ENCODE measurements at places on chromosomes 2 and 18. TPM values are rescaled to one million over a fixed set of nuclear protein-coding genes. Genes with fewer than 3 reads are reported as not detected.

RNPEPL1 gene
- total RNA-seq, result 175 TPM

DNA sequence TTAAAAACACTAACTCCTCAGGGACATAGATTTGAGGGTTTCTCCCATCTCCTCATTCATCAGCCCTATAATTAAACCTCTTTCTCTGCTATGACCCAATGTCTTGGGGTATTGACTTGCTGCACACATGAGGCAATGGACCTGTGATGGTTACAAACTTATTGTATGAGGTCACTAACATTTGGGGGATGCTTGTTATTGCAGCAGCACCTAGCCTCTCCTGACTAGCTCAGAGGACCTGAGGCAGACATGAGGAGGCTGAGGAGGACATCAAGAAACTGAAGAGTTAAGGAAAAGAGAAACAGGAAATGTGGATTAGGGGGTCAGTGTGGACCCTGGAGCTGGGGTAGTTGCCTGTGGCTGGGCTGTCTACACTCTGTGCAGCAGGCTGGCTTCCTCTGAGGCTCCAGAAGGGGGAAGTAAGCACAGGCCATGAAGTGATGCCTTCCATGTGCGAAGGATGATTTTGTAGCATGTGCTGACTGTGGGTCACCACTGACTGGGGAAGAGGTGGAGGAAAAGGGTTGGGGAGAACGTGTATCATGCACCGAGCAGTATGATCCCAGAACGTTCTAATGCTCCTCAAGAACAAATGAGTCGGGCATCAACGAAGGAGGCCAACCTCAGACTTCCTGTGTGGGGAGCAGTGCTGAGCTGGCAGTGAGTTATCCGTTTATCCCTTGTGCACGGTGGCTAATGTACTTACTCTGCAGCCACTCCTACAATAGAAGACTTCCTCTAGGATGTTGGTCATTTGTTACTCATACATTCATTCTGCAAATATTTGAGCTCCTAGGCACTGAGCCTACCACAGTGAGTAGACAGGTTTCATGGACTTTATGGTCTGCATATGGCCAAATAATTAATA, 42.1 kb upstream of the RFX8 start:
- no peak for DNase-seq

DNA sequence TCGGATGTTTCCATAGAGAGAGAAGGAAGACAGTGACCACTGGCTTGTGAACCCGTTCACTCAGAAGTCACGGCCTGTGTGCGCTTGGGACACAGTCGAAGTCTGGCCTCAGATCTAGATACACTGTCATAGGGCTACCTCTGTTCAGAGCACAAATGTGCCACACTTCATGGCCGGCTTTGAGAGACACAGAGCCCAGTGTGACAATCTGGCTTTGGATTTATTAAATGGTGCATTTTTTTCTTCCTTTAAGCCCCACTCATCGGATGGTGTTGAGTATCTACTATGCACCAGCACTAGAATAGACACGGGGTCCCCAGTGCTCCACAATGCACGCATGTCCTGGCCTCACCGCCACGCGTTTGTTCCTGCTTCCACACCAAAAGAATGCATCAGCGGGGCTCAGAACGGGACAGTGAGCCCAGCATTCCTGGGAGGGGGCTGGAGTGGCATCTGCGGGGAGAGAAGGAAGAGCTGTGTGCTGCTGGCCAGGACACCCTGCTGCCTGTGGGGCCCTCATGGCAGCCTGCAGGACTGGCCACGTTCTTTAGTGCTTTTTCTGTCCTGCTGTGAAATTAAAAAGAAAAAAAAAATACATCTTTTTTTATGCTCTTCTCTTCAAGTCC, 738.9 kb upstream of the SALL3 start:
- DNase-seq, result no peak

EML6 gene
- 9.9 TPM for total RNA-seq

TDRD15 gene
- total RNA-seq, result not detected

DNA sequence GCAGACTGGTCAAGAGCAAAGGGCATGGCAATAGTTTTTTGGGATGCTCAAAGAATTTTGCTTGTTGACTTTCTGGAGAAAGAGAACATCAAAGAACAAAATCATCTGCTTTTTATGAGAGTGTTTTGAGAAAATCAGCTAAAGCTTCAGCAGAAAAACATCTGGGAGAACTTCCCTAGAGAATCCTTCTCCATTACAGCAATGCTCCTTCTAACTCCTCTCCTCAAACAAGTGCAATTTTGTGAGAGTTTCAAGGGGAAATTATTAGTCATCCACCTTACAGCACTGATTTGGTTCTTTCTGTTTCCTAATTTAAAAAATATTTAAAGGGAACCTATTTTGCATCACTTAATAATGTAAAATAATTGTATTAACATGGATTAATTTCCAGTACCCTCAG, 226.9 kb upstream of the NXPH2 start:
- DNase-seq, result no peak

DNA sequence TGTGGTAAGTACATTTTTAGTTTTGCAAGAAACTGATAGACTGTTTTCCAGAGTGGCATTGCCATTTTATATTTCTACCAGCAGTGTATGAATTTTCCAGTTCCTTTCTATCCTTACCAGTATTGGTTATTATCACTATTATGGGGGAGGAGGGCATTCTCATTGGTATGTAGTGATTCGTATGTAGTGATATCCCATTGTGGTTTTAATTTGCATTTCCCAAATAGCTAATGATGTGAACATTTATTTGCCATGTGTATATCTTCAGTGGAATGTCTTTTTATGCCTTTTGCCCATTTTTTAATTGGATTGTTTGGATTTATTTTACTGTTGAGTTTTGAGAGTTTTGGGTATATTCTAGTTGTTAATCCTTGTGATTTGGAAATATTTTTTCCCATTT, 16.9 kb downstream of the EIF5B start:
- DNase-seq, result no peak

DNA sequence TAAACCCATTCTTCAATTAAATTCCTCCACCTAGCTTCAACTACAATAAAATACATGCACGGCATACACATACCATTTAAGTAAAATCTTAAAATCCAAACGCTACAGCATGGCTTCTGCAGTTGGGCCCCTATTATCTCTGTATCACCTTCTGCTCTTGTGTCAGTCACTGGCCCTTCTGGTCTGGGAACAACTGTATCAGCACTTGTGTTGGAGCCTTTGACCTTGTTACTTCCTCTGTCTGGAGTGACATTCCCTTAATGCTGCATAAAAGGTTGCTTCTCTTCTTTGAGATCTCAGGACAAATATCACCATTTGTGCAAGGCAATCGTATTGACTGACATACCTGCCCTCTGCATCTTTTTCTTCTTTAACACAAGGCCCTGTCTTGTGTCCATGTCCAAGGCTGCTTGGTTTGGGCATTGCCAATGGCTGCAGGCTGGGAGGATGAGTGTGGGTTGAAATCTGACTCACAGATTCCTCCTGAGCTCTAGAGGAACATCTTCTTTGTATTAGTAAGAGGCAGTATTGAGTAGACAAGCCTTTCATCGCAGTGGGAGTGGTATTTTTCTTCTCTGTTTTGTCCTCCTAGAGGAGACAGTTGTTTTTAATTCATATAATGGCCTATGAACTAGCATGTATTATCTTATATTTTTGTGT, 267.8 kb upstream of the TRIB2 start:
- no peak for DNase-seq

ZNF804A gene
- total RNA-seq, result 0.95 TPM

- DNase-seq, result peak; percentile 69
Measured at GRCh38 chr2:238097988-238098871, 1.9 kb upstream of the ESPNL start.

RTP5 gene
- not detected for total RNA-seq

- no peak for DNase-seq
Measured at GRCh38 chr2:59701271-59701994, 852.0 kb downstream of the BCL11A start.

- no peak for DNase-seq
Measured at GRCh38 chr18:48932462-48932818, 18.3 kb downstream of the SMAD7 start.

MC5R gene
- total RNA-seq, result not detected

DNA sequence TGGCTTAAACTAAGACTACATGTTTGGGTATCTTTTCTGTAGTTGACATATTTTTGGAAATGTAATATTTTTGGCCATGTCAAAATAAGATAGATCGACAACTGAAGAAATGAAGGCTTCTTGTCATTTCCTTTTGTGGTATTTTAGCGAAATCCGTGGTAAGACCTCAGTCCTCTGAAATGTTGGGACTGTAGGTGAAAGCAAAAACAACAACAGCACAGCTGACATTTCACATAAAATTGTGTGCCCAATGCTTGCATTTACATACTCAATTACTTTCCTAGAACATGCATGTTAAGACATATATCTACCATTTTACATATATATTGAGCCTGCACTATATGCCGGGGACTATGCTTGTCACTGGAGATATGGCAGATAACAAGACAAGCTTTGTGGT, 50.2 kb downstream of the SPP2 start:
- no peak for DNase-seq

- DNase-seq, result no peak
Measured at GRCh38 chr18:52001106-52001505, 338.9 kb upstream of the DCC start.

- DNase-seq, result no peak
Measured at GRCh38 chr18:25335676-25336075, 16.3 kb downstream of the ZNF521 start.

Measured in Peyer's patch (tissue), 4 donors.